ENCODE measurements at places on chromosomes 11 and 22.

DNA sequence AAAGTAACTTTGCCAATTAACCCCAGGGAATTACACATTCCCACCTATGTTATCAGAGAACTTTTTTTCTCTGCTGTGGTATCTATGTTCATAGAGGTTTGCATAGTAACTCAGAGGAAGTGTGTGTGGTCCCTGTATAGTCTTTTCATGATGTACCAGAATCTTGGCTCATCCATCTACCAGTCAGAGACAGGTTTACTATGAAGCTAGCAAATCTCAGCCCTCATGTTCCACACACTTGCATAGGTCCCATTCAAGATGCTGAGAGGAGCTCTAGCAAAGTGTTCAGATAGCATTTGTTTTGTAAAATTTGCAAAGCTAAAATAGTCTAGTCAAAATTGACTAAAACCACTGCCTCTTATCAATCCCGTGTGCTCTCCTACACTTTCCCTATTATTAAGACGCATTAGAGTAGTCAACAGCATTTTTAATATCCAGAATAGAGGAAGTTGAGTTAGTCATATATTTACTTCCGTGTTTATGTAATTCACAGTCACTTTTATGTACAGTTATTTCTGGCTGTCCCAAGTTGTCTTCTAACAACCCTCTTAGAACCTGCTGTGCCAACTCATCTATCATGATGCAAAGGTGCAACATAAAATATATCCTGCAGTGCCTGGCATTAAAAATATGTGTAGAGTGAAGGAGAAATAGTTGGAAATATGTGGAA, 184.2 kb downstream of the FAM76B start:
- no peak for DNase-seq

DNA sequence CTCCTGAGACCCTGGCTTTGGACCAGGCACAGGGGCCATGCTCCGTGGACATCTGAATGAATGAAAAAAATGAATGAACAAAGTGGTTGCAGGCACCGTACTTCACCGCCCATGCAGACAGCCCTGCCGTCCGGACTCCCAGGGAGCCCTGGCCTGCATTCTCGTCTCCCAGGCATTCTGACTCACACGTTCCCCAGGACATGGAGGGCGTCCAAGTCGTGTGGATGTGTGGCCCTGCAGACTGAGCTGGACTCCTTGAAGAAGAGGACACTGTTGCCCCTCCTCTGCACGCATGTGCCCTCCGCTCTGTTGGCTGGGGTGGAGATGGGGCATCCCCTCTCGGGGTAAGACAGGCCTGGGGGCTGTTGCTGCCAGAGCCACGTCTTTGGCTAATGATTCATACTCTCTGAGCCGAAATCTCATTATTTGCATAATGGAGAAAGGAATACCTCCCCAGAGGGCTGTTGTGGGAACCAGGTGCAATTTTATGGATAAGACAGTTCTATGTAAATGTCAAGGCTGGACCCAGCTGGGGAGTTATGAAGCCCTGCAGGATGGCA, 49.7 kb downstream of the RTL6 start:
- DNase-seq, result no peak

- peak; percentile 28 for DNase-seq
Observed at GRCh38 chr22:36644333-36644757, 59.2 kb downstream of the CACNG2 start.

DNA sequence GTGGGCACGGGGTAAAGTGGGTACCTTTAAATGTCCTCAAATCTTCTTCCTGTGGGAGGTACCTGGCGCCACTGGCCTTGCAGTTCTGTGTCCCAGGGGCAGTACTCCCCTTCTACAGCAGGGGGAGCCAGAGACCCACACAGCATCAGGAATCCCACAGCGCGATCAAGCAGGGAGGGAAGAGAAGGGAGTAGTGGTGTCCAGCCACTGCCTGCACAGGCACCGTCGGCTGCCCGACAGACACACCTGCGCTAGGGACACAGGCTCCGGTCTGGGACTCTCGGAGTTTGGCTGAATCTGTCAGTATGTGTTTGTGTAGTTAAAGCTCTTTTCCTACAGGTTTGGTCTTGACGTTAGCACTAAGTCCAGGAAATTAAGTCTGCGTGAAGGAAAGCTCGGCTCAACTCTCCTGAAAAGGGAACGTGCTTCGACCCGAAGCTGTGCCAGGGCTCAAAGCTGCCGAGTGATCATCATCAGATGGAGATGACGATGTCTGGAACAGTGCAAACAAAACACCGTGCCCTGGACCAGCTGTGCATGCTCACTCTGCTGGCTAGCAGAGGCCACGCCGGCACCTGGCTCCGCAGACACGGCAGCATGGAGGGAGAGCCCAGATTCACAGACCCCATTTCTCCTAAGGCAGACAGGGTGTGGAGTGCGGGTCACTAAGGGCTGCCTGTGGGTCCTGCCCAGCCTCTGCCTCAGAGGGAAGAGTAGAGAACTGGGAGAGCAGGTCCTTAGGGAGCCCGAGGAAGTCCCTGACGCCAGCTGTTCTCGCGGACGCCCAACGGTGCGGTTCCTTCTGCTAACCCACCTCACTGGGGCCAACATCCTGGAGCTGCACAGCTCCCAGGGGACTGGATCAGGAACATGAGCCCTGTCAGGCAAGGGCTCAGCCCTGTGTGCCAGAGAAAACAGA, 56.0 kb upstream of the BID start:
- DNase-seq, result peak; percentile 90

DNA sequence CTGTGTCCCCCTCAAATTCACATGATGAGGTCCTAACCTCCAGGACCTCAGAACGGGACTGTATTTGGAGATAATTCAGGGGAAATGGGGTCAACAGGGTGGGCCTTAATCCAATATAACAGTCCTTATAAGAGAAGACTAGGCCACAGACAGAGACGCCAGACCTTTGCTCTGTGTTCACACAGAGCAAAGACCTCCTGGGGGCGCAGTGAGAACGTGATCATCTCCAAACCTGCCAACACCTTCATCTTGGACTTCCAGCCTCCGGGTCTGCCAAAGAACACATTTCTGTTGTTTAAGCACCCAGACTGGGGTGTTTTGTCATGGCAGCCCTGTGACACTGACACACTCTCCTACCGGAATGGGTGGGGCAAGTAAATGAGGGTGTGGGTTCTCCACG, 250.2 kb downstream of the MN1 start:
- DNase-seq, result no peak

GRCh38 chr22:19022755-19023154, 86.7 kb upstream of the PRODH start:
- DNase-seq, result no peak

- DNase-seq, result no peak
Observed at GRCh38 chr22:31185056-31185455, 25.1 kb downstream of the RNF185 start.

DNA sequence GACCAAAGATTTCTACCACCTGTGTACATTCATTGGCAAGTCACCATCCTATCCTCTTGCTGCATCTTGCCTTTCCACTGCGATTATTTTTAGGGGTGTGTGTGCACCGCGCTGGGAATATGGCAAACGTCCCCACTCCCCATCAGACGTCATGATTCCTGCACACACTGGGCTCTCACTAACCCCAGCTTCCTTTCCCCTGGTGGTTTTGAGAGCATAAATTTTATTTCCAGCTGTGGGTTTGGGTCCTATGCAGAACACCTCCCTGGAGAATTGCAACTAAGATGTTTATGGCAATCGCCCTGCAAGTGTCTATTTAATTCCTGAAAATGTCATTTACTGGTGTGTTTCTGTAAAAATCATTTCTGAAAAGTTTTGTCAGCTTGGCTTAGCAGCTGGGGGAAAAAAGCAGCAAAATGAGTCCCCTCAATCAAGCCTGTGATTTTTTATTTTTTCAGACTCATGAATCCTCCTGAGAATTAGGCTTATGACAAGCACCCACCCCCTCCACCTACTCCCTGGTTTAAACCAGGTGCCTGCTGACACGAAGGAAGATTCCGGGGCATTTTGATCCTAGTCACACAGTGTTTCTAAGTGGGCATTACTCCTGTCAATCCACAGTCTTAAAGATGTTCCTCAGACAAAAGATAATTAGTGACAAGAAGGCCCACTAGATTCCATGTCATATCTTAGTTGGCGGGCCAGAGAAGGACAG, 23.8 kb downstream of the UPB1 start:
- no peak for DNase-seq

GRCh38 chr22:19577422-19577966, 53.3 kb upstream of the CLDN5 start:
- no peak for DNase-seq

DNA sequence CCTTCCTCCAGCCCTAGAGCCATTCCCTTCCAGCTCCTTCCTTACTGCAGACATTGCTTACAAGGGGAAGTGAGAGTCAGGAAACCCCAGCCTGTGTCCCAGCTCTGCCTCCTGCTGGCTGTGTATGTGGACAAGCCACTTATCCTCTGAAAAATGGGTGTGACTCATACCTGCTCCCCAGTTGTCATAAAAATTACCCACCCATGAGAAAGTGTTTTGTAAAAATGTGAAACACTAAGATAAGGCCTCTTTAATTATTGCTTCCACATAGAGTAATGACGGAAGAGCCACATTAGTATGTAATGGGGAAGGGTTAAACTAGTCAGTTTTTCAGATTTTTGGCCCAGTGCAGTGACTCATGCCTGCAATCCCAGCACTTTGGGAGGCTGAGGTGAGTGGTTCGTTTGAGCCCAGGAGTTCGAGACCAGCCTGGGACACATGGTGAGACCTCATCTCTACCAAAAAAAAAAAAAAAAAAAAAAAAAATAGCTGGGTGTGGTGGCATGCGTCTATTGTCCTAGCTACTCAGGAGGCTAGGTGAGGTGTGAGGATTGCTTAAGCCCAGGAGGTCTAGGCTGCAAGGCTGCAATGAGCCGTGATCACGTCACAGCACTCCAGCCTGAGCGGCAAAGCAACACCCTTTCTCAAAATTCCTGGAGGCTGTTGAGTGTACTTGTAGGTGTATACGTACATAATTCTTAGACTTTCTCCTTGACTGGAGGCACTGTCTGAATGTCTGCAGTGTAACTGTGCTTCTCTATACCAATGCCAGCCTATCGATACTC, 84.9 kb downstream of the CTTN start:
- DNase-seq, result no peak

- no peak for DNase-seq
Observed at GRCh38 chr11:5507933-5508305, 1.8 kb downstream of the UBQLN3 start.

DNA sequence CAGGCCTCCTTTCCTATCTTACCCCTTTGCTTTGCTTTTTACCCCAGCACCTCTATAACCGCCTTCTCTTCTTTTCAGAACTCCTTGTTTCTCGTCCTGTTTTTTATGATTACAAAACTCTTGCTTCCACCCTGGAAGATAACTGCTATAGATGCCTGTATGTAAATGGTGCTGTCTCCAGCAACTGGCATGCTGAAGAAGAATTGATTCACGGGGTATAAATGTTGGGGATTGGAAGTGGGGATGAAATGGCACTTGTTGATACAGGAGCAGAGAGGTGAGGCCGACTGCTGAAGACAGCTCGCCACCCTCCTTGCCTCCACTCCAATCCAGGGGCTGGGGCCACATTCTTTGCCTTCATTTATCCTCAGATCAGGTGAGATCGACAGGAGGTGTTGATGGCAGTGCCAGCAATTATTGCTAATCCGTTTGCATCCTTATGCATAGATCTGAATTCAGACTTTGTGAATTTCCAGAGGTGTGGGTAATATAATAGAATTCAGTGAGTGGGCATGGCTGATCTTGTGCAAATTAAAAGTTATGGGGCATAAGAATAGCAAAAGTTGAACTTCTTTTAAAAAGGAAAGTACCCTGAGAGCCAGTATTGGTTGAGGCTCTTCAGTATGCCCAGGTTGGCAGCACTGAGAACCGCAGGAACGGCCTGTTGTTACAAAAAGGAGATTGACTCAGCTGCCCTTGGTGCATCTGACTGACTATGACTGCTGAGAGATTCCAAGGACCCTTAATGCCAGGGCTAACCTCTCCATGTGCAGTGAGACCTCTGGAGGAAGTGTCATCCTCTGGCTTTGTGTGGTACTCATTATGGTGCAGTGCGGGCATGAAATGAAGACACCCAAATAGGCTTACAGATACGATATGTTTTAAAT, 5.3 kb downstream of the NEAT1 start:
- peak; percentile 74 for DNase-seq

DNA sequence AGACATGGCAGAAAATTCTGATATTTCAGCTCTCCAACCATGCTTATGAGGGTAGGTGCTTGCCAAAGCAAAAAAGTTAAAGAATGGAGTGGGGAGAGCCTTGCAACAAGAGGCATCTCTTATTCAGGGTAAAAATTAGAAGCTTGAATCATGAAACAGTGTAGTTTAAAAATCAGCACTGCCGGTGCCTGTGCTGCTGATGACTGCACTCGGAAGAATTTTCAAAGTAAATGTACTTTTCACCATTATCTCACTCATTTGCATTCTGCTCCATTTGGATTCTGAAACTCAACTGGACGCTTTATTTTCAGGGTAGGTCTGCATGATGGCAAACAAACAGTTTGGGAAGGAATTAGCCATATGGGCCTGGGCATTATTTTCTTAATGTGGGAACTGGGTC, 126.3 kb downstream of the KIRREL3 start:
- DNase-seq, result no peak

DNA sequence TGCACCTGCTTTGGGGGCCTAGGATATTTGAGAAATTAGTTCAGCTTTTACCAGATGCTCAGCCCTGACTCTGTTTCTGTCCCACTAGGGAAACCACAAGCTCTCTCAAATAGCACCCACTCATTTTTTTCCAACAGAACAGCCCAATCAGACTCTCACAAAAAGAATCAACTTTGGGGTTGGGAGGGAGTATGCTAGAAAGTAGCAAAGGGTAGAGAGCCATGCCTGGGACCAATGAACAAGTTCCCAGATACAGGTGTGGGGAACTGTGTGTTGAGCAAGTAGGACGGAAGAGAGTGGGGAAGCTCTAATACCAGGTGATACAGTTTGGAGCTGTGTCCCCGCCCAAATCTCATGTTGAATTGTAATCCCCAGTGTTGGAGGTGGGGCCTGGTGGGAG, 41.1 kb downstream of the TRIM66 start:
- DNase-seq, result no peak

- no peak for DNase-seq
Observed at GRCh38 chr11:111735262-111736116, 30.7 kb downstream of the PPP2R1B start.

GRCh38 chr11:15073361-15074205, at the start of gene CALCB:
Gene CALCB (plus strand): TSS chr11:15073593. CDS start chr11:15074719, 1,126 bp downstream.
- DNase-seq, result peak; percentile 18
